ENCODE measurements at places on chromosomes 5 and 9.

- DNase-seq, result peak; percentile 2
These were observed 10.1 kb upstream of the GRIA1 start for GRCh38 chr5:153480401-153480800.

DNA sequence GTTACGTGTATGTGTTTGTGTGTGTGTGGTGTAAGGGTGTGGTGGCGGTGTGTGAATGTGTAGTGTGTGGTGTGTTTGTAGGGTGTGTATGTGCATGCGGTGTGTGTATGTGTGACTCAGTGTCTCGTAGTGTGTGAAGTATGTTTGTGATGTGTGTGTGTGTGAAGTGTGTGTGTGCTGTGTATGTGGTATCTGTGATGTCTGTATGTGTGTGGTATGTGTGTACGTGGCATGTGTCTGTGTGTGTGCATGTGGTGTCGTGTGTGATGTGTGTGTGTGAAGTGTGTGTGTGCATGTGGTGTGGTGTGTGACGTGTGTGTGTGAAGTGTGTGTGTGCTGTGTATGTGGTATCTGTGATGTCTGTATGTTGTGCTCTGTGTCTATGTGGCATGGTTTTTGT is 339.4 kb downstream of the MTRR start:
- DNase-seq, result no peak

DNA sequence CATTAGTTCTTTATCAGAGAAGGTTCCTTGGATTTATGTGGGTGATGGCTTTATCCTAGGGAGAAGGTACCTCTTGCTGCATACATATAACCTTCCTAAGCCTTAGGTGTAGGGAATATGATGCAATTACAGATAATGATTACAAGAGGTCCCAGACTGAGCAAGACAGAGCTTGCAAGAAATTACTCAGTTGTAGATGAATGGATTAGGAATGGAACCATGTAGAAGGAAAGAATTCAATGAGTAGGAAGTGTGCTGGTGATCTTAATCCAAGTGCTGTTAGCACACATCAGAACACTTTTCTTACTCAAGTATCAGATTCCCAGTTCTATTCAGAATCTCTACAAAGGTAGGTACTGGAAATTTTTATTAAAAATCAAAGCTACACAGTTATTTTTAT is 2.5 kb downstream of the OR13F1 start:
- no peak for DNase-seq

DNA sequence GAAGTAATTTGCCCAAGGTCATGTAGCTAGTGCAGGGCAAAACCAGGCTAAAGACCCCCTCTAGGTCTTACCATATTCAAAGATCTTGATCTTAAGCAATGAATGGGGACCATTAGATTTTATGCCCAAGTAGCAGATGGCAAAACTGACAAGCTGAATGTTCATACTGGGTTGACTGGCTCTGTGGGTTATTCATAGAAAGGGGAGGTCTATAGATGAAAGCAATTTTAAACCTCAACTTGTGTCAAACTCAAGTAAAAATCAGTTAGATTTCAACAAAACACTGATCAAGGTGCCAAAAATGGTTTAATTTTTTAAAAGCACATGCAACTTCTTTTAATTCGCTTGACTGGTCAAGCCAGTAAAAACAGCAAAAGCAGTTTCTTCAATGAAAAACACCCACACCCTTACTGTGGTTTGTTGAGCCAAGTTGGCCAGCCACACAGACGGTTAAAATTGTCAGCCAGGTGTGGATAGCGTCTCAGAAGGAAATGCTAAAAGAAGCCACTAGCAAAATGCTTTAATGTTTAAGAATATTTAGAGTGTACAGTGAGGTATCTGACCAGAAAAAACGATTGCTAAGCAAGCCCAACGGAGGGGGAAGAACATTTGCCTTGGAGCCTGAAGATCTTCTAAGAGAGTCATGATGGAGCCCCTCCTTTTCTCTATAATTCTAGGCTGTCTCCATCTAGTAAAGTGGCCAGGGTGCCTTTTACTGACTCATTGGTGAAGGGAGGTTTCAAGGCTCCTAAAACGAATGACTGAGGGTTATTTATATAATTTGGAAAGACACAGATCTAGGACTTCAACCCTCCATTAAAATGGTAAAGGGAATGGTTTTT is 539.6 kb upstream of the CLINT1 start:
- DNase-seq, result no peak

- DNase-seq, result no peak
These were observed 18.4 kb downstream of the NR3C1 start for GRCh38 chr5:143384865-143385657.

DNA sequence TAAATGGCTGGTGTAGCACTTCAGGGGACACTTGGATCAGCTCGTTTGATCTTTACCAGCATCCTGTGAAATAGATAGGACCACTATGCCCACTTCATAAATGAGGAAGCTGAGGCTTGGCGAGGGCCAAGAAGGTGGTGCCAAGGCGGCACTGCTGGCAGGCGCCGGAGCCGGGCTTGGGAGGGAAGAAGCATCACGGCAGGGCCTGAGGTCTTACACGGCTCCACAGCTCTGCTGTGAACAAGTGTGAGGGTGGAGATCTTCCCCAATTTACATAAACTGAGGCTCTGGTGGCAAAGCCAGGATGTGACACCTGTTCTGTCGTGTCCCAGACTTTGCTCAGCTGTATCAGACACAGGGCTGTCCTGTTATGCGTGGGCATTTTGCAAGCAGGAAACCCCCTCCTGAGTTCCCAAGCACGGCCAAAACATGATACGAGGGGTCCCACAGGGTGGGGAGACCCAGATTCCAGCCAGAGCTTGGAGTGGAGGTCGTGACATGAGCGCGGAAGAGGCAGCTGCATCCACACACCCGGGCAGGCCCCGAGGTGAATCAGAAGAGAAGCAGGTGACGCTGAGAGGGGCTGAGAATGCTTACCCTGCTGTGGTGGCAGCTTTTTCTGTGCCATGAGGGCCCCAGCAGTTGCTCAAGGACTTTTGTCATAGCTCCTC is 117.5 kb upstream of the BOD1 start:
- DNase-seq, result no peak

Data from choroid plexus epithelial cell (primary cell).